Keratinocyte (primary cell): ENCODE measurements at places on chromosomes 6 and 20. TPM values are rescaled to one million over a fixed set of nuclear protein-coding genes. Genes with fewer than 3 reads are reported as not detected.

DNA sequence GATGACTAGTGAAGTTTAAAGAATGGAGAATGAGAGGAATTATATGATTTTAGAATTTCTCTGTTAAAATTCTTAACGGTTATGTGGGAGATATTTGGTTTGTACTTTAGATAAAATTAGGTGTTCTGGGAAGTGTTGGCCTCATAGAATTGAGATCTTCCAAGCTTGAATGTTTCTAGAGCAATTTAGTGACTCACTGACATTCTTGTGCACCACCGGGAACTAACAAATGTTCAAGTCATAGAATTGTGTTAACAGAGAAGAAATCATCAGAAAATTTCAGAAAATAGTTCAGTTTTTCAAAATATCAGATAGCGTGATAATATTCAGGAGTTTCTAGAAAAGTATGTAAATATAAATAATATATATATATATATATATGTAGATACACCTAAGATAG, 67.9 kb upstream of the BMP5 start:
- no peaks in the 10 kb centered on the region for H3K36me3 ChIP-seq
- H3K4me3 ChIP-seq, result no peak overlapping the region
- H3K4me1 ChIP-seq, result no peaks in the 10 kb centered on the region
- H3K27me3 ChIP-seq, result no peaks in the 10 kb centered on the region

- no peak overlapping the region for H3K4me3 ChIP-seq
- no peaks in the 10 kb centered on the region for H3K27me3 ChIP-seq
- no peak for DNase-seq
- no peaks in the 10 kb centered on the region for H3K4me1 ChIP-seq
- H3K36me3 ChIP-seq, result no peaks in the 10 kb centered on the region
These were observed 9.9 kb downstream of the TBCC start for GRCh38 chr6:42735976-42736375.

Gene SMPDL3A
- 6.2 to 13.4 TPM (median 10.8 TPM) in 3 replicates for polyA plus RNA-seq

Gene KCNG1
- polyA plus RNA-seq, result 2.3 to 4.6 TPM (median 2.5 TPM) in 3 replicates
